Hypothalamus (tissue), 51 donors: ENCODE measurements at places on chromosomes 16 and 17.

DNA sequence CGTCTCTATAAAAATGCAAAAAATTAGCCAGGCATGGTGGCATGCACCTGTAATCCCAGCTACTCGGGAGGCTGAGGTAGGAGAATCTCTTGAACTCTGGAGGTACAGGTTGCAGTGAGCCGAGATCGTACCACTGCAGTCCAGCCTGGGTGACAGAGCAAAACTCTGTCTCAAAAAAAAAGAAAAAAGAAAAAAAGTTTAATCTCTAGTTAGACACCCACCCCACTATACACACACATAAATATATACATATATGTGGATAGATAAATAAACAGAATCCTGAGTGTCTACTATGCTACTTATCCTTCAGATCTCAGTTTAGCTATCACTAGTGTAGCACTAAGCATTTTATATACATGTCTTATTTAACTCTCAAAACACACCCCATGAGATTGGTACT is 18.7 kb downstream of the ITGAL start:
- DNase-seq, result no peak

DNA sequence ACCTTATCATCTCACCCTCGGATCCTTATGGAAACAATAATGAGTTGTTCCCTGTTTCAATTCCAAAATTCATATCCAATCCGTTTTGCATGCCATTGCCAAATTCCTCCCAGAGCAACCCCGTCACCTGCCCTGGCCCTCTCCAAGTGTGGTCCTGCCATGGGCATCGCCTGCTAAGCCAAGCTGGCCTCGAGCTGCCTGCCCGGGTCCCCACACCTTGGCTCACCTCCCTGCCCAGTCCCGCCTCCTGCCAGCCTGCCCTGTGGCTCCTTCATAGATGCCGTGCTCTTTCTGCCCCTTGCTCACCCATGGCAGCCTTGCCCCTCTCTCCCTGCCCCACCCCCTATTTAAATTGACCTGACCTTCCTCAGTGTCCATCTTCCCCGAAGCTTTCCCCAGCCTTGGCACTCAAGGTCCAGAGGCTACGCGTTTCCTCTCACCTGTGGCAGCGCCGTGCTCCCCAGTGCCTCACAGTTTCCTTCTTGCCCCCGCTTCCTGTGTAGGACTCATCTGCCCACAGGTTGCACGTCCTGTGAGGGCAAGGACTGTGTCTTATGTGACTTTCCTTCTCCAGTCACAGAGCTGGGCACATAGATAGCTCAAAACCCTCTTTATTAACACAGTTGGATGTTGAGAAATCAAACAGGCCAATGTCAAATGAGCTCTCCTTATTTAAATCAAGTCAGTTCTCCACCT is 12.7 kb downstream of the MAPT start:
- no peak for DNase-seq

DNA sequence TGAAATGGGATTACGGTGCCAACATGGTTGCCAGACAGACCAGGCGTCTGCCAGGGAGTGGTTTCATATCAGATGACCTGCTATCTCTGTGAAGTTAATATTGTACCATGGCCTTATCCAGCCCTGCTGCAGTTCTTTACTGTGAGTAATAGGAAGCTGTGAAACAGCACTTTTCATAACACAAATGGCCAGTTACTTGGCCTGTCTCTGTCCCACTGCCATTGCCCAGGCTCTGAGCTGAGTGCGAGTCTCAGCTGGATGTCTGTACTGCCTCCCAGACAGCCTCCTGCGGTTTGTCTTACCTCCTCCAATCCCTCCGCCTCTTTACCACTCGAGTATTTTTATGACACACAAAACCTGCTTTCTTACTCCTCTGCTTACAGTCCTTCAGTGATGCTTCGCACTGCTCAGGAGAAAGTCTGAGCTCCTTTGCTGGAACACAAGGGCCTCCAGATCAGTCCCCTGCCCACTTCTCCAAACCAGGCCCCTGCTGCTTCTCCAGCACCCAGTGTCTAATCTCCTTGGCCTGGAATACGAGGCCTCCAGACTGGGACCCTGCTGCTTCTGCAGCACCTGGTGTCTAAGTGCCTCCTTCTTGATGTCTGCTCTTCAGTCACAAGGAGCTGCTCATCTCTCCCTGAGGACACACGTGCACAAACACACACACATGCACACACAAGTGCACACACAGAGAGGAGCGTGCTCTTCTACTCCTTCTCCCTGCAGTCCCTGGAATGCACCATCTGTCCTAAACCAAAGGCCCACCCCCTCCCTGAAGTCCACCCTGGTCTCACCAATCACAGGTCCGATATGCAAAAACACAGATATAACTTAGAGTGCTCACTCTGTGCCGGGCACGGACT is 17.1 kb upstream of the RHOT1 start:
- DNase-seq, result no peak

- no peak for DNase-seq
These were observed 259.9 kb downstream of the IRF8 start for GRCh38 chr16:86158688-86159360.

DNA sequence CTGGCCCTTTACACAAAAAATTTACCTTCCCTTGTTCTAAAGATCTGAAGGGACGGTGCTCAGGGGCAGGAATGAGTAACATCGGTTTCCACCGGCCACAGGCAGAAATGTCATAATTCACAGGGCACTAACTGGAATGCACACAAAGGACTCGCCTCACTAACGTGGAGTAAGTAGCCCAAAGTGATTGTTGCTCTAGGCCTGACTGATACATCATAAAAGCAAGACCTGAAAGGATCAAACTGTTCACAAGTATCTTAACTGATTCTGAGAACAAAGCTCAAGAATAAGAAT is 8.9 kb upstream of the TCF25 start:
- DNase-seq, result no peak

DNA sequence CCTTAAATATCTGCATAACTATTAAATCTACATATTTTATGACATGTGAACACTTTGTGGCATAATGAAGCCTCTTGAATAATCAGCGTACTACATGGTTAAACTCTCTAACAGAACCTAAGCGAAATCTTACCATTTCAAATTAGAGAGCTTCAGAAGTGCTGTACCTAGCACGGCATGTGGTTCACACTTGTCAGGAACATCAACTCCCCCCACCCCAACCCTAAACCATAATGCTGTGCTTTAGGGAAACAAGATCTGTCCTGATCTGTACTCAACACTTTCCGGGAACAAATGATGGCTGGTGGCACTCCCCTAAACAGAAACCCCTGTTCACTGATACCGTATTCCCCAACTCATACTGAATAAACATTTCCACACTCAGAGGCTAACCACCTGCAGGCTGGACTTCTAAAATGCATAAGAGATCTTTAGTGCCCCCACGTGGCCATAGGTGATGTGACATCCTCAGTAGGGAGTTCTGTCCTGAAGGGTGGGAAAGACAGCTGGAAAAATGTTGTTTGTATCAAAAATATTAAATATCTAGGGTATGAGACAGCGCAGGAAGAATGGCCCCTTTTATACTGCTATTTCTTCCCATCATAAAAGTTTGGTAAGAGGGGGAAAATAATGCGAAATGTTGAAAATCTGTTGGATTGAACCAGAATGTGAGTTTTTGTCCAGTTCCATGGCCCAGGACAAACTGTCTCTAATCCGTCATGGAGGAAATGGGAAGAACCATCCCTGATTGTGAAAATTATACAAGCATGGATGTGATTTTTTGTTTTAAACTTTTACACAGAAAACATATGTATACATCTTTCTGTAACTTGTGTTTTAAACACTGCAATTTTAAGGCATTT is 88.6 kb downstream of the USP31 start:
- DNase-seq, result peak; percentile 43

GRCh38 chr16:14444979-14445810 is 184.9 kb downstream of the PARN start:
- no peak for DNase-seq

GRCh38 chr16:86220561-86220960 is 289.8 kb upstream of the FOXF1 start:
- DNase-seq, result no peak

GRCh38 chr17:13462673-13463124 is 139.0 kb downstream of the HS3ST3A1 start:
- no peak for DNase-seq

DNA sequence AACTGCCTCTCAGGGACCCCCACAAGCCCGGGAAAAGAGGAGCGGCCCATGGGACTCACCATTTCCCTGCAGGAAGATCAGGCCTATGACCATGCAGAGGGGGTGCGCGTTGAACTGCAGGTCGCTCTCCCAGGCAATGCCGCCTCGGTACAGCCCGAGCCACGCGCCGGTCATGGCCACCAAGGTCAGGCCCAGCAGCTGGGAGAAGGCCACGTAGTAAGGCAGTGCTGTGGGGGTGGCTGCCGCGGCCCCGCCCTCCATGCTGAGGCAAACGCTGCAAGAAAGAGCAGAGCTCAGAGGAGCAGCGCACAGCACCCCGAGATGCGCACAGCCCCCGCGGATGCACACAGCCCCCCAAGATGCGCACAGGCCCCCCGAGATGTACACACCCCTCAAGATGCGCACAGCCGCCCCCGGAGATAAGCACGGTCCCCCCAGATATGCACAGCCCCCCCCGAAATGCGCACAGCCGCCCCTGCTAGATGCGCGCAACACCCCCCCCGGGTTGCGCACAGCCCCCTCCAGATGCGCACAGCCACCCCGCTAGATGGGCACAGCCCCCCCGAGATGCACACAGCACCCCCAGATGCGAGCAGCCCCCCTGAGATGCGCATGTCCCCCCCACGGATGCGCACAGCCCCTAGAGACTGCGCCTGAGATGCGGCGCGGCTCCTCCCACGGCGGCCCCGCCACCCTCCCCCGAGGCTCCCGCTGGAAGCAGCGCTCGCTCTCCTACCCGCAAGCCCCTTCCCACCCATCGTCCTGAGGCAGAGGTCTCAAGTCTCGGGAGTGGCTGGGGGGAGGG is 8.6 kb downstream of the CYB561 start:
- no peak for DNase-seq
